Sigmoid colon (tissue), 7 donors: ENCODE measurements at places on chromosomes 7 and 10. TPM values are rescaled to one million over a fixed set of nuclear protein-coding genes. Genes with fewer than 3 reads are reported as not detected.

DNA sequence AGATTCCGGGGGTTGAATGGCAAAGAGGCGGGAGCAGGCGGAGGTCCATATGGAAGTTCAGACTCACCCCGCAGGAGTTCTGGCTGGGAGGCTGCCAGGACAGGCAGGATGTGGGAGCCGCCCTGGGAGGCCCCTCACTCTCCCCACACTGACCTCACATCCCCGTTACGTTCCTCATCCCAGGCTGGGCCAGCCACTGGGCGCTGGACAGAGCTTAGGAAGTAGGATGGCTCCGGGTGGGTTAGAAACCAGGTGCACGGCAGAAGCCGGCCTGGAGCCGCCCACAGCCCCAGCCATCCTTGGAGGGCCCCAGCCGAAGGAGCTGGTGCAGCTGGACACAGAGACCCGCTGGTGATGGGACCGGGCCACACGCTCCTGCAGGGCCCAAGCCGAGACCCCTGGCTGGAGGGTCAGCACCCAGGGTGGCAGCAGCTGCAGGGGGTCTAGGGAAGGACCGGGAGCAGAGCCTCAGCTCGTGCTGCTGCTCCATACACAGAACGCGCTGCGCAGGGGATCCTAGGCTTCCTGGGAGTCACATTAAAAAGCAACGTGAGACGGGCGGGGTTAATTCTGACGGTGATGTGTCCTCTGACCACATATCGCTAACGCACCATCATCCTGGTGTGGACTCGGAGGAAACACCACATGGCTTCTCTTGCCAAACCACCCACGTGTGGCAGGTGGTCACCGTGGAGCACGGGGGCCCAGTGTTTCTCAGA lies 98.6 kb upstream of the DIP2C start:
- DNase-seq: peak; percentile 62

GRCh38 chr7:78080811-78081210 lies 282.2 kb downstream of the PHTF2 start:
- no peak for DNase-seq

Gene FFAR4
- 5.5 TPM for polyA plus RNA-seq

DNA sequence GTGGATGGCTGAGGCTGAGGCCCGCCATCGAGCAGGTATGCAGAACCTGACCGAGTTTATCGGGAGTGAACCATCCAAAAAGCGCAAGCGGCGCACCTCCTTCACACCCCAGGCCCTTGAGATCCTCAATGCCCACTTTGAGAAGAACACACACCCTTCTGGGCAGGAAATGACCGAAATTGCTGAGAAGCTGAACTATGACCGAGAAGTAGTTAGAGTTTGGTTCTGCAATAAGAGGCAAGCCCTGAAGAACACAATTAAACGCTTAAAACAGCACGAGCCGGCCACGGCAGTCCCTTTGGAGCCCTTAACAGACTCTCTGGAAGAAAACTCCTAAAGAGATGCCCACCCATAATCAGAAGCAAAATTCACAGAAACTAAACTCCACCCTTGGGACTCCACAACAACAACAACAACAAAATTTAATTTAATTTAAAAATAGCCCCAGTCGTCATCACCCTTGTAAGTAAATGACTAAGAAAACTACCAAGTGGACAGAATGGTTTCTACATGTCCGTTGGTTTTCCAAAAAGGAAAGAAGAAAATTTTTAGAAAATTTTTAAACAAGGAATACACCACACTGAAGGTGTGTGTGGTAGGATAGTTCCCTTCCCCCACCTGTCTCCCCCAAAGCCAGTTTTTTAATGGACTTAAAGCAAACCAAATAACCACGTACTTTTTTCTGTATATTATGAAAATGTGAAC lies 101.7 kb upstream of the YAE1 start:
- DNase-seq: no peak

Gene NSUN5
- polyA plus RNA-seq: 35.6 TPM

Gene PON2
- polyA plus RNA-seq: 82.6 TPM

DNA sequence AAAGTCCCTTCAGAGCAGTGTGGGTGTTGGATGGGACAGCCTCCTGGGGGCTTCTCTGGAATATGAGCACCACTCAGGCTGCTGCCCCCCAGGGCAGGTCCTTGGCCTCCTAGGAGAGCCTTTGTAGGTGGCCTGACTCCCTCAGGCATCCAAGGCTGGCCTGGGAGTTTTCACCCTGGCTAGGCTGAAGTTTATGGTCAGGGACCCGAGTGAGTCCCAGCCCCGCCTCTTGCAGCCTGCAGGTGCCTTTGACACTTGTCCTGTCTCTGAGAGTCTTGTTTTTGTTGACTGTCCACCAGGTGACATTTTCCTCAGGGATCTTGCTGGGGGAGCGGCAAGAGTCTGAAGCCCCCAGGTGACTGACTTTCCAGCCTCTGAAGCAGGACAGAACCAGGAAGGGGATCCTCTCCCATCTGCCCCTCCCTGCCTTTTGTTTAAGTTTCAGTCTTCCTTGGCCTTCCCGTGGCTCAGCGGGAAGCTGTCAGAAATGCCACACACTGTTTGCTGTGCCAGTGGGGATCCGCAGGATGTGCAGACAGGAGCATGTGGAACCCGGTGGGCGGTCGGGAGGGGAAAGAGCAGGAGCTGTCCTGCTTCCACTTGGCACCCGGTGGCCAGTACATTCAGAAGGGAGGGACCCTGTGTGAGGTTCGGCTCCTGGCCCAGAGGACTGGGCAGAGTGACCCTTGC lies 59.5 kb downstream of the LRRC18 start:
- DNase-seq: no peak

- peak; percentile 62 for DNase-seq
Measured at GRCh38 chr10:132716691-132717490, 69.1 kb downstream of the NKX6-2 start.

GRCh38 chr10:31789555-31789954 lies 139.1 kb downstream of the ARHGAP12 start:
- DNase-seq: no peak

- no peak for DNase-seq
Measured at GRCh38 chr7:152176797-152177196, 151.3 kb downstream of the GALNT11 start.

DNA sequence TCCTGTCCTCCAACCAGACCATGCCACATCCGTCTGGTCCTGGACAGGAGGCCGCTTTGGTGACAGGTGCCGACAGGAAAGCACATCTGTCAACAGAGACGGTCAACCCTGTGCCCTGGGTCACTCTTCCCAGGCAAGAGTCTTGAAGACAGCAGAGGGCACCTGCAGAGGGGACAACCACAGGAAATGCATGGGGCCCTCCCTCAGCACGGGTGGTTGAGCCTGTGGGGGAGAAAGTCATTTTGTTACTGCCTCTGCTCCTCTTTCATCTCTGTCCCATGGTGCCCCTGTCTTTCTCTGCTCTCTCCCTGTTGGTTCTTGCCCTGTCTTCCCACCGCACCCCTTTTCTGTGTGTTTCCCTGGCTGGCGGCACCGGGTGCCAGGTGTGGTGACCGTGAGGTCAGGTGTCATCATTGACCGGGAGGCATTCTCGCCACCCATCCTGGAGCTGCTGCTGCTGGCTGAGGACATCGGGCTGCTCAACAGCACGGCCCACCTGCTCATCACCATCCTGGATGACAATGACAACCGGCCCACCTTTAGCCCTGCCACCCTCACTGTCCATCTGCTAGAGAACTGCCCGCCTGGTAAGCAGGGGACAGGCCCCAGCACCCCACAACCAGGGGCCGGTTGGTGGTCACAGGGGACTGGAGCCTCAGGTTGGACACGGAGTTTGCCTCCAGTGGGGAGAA lies 17.6 kb upstream of the VSIR start:
- no peak for DNase-seq

- DNase-seq: no peak
Measured at GRCh38 chr7:27119412-27119911, 11.1 kb downstream of the HOXA4 start.

Gene IL2RA
- 14.0 TPM for polyA plus RNA-seq

GRCh38 chr7:24932815-24933214 lies 47.2 kb downstream of the OSBPL3 start:
- DNase-seq: no peak

GRCh38 chr10:69584624-69585023 lies 11.4 kb upstream of the NEUROG3 start:
- DNase-seq: no peak

GRCh38 chr7:157413881-157414701 lies 77.3 kb downstream of the DNAJB6 start:
- no peak for DNase-seq
